Activated T-helper 2 cell treated with anti-CD3 and anti-CD28 coated beads, Interferon-gamma antibody, Interleukin-2, Interleukin-4, amounts not matched to agents 10 μg/mL and 5 μg/mL and 100 μg/mL, durations not matched to agents 14 hours and 24 hours and 36 hours (primary cell): ENCODE measurements at places on chromosomes 2 and 18. TPM values are rescaled to one million over a fixed set of nuclear protein-coding genes. Genes with fewer than 3 reads are reported as not detected.
A peak's percentile ranks its signal among the peaks of the same experiment; 100 is the strongest.

Gene IKZF2
- 13.4 and 17.2 TPM in 2 replicates for total RNA-seq

DNA sequence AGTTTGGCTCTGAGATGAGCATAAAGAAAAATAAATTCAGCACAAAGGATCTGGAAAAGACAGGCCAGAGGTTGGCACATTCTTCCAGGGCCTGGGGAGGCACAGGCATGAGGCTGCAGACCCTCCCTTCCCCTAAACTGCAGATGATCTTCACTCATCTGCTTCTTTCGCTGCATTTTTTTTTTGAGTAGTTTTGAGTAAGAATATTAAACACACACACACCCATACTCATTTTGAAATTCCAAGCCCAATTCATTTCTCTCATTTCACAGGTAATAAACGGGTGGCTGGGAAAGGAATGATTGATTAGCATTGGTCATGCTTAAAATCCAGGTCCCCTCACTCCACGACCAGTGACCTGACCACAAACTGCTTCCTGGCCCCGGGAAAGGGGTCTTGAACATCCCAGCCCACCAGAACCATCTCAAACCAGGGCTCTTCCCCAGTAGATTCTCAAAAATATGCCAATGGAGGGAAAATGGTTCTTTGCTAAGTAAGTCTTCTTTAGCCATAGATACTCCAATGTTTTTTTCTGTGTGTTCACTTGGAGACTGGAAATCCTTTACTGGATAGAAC lies 219.6 kb downstream of the ANAPC1 start:
- no peak overlapping the region for H3K4me3 ChIP-seq
- H3K27me3 ChIP-seq, result peaks cover 34% of the 10 kb centered on the region
- DNase-seq, result no peak

DNA sequence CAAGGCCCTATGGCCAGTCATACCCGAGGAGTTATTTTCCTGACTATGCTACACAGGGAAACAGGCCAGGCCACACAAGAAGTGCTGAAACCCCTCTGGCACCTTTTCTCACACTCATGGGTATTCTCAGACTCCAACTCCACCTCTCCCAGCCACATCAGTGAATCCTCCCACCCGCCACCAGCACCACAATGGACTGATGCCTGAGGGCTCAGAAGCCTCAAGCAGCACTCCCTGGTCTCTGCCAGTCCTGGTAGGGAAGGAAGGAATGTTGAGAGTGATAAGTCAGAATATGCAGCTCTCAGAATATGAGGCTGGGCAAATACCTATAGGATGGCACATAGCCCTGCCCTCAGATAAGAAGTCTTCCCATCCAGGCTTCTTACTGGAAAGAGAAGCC lies 391.1 kb downstream of the ALK start:
- no peak for DNase-seq
- H3K4me3 ChIP-seq, result no peak overlapping the region
- peaks cover 6% of the 10 kb centered on the region for H3K4me1 ChIP-seq
- H3K27ac ChIP-seq, result no peak overlapping the region

Gene TNS1
- 0.46 and 0.91 TPM in 2 replicates for total RNA-seq

DNA sequence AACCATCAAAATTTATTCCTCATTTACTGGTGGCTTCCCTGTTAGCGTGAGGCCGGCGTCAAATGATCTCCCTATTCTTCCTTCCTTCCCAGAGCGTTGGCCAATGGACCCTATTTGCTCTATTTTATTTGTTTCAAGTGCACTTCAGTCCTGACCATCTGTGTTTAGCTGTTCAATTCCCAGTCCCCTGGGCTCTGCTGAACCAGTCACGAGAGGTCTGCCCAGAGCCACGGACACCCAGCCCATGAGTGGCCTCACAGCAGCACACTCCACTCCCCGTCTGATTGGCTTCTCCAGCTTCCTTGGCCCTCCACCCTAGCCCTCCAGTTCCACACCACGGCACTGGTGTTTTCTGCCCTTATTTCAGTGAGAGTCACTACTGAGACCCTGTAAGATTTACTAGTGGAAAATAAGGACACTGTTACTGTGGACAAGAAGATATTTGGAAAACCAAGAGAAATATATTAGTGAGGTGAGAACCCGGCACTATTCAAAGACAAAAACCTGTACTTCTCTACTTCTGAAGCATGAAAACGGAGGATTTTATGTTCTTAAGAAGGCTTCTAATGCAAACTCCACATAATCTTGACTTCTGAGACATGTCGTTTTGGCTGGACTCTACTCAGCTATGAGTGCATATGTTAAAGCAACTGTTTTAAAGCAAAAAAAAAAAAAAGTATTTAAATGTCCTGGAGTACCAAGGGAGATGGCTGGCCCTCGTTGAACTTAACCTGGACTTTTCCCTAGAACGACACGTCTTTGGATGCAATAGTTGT lies 86.6 kb downstream of the COL6A3 start:
- H3K4me1 ChIP-seq, result no peaks in the 10 kb centered on the region
- DNase-seq, result no peak
- H3K36me3 ChIP-seq, result no peaks in the 10 kb centered on the region
- H3K27me3 ChIP-seq, result no peaks in the 10 kb centered on the region

DNA sequence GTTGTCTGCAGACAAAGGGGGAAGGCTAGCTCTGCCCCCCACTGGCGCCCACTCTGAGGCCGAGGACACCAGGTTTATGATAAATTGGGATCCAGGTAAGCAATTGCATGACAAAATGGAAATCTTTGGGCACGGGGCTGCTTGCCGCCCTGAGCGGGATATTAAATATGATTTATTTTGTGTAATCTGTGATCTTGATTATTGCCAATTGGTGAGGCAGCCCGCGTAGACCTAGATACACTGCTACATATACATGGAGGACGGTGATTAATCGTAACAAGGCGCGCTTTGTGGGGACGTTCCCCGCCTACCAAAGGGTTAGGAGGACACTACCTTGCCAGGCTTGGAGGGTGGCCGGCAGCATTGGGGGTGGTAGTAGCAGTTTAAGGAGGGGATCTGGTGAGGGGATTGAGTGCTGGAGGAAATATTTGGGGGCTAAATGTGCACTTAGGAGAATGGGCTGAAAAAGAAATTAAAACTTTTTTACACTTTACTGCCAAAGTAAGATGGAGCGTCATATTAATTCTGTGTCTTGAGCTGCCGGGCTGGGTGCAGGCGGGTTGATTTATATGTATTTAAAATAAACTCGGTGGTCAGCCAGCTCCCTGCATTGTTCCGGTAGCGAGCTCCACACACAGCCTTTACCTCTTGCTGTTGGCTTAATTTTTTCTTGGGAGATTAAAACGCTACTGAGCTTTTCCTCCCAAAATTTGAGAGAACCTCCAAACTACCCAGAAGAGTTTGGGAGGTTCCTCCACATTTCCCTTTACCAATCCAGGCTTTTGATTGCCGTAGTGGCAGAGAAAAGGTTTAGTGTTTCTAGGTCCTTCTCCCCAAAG lies 4.1 kb downstream of the HOXD3 start:
- no peak overlapping the region for H3K27ac ChIP-seq
- no peaks in the 10 kb centered on the region for H3K36me3 ChIP-seq
- no peak overlapping the region for H3K4me3 ChIP-seq
- H3K27me3 ChIP-seq, result peaks cover 86% of the 10 kb centered on the region
- no peaks in the 10 kb centered on the region for H3K4me1 ChIP-seq
- no peak for DNase-seq

- H3K4me1 ChIP-seq, result peaks cover 33% of the 10 kb centered on the region
- H3K4me3 ChIP-seq, result no peak overlapping the region
- H3K36me3 ChIP-seq, result peaks cover 37% of the 10 kb centered on the region
- H3K27ac ChIP-seq, result no peak overlapping the region
- no peaks in the 10 kb centered on the region for H3K27me3 ChIP-seq
These were observed 19.3 kb downstream of the GPD2 start for GRCh38 chr2:156455361-156455975.

GRCh38 chr2:54838585-54839035 lies 115.1 kb downstream of the EML6 start:
- H3K27ac ChIP-seq, result no peak overlapping the region
- no peaks in the 10 kb centered on the region for H3K36me3 ChIP-seq
- H3K4me3 ChIP-seq, result no peak overlapping the region
- peak; percentile 26 for DNase-seq
- H3K27me3 ChIP-seq, result peaks cover 5% of the 10 kb centered on the region
- no peaks in the 10 kb centered on the region for H3K4me1 ChIP-seq

Gene EEF1B2
- total RNA-seq, result 719 and 724 TPM in 2 replicates

DNA sequence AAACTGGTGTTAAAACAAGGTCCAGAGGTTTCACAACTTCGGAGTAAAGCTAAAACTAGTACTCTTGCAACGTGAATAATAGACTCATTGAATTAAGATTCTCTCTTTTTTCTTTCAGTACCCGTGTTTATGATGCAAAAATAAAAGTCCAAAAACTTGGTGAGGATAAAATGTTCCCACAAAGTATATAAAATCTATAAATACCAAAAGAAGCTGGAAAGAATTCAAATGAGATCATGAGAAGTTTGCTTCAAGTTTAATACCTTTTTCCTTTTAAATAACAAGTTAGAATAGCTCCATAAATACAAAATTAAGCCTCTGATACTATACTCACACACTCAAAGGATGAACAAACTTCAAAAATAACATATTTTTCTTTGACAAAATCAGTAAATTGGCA lies 34.0 kb downstream of the METTL4 start:
- DNase-seq, result no peak
- H3K4me3 ChIP-seq, result no peak overlapping the region
- H3K27ac ChIP-seq, result no peak overlapping the region
- H3K4me1 ChIP-seq, result no peaks in the 10 kb centered on the region

GRCh38 chr18:54999016-54999415 lies 39.8 kb upstream of the CCDC68 start:
- no peak overlapping the region for H3K27ac ChIP-seq
- H3K27me3 ChIP-seq, result no peaks in the 10 kb centered on the region
- DNase-seq, result no peak
- H3K4me3 ChIP-seq, result no peak overlapping the region
- H3K36me3 ChIP-seq, result no peaks in the 10 kb centered on the region

GRCh38 chr2:3578987-3579386 lies 3.9 kb downstream of the RPS7 start:
- no peaks in the 10 kb centered on the region for H3K27me3 ChIP-seq
- H3K36me3 ChIP-seq, result peaks cover 76% of the 10 kb centered on the region

- no peak for DNase-seq
- no peaks in the 10 kb centered on the region for H3K4me1 ChIP-seq
- no peak overlapping the region for H3K27ac ChIP-seq
- no peak overlapping the region for H3K4me3 ChIP-seq
- H3K36me3 ChIP-seq, result no peaks in the 10 kb centered on the region
These were observed 83.8 kb upstream of the SPTBN1 start for GRCh38 chr2:54372361-54372760.

- H3K36me3 ChIP-seq, result no peaks in the 10 kb centered on the region
- H3K4me3 ChIP-seq, result no peak overlapping the region
- H3K27me3 ChIP-seq, result peaks cover 13% of the 10 kb centered on the region
These were observed 3.1 kb downstream of the ARHGEF33 start for GRCh38 chr2:38892819-38893218.

Gene ANKRD53
- total RNA-seq, result not detected in 2 replicates

DNA sequence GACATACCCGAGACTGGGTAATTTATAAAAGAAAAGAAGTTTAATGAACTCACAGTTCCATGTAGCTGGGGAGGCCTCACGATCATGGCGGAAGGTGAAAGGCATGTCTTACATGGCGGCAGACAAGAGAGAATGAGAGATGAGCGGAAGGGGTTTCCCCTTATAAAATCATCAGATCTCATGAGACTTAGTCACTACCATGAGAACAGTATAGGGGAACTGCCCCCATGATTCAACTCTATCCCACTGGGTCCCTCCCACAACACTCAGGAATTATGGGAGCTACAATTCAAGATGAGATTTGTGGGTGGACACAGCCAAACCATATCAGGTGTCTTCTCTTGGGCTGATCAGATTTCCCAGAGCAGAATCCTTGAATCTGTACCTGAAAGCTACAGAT lies 617.3 kb upstream of the ID2 start:
- no peak overlapping the region for H3K4me3 ChIP-seq
- H3K27me3 ChIP-seq, result no peaks in the 10 kb centered on the region
- no peak overlapping the region for H3K27ac ChIP-seq
- no peak for DNase-seq

- H3K36me3 ChIP-seq, result no peaks in the 10 kb centered on the region
- no peak overlapping the region for H3K27ac ChIP-seq
- no peak overlapping the region for H3K4me3 ChIP-seq
These were observed 164.4 kb downstream of the PDE11A start for GRCh38 chr2:177908182-177908581.

Gene FN1
- total RNA-seq, result 4.5 and 6.3 TPM in 2 replicates

DNA sequence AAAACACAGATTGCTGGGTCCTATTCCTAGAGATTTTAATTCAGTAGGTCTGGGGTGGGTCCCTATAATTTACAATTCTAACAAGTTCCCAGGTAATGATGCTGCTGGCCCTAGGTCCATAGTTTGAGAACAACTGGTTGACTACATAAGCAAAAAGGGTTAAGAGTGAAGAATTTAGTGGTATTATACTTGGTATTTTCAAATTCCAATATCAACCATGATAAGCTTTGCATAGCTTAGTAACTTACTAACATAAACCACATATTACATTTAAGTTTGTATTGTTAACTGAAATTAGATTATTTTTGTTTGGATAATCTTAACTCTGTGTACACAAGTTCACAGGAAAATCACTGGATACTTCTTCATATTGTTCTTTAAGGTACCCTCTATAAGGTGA lies 862.9 kb upstream of the ACVR2A start:
- no peak overlapping the region for H3K27ac ChIP-seq
- H3K4me3 ChIP-seq, result no peak overlapping the region
- no peaks in the 10 kb centered on the region for H3K27me3 ChIP-seq

DNA sequence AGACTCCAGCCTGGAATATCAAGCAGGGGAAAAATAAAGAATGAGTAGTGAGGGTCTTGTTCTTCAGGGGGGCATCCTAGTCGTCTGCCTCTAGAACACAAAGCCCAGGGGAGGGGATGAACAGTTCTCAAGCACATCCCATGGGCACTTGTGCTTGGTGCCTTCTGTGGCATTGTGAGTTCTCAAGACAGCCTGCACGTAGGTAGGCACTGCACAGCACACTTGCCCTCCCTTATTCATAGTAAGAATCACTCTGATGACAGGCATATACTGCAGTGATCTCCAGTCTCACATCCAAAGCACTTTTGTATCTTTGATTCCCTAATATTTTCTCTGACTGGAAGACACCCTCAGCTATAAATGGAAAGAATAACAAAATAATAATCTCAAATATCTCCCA lies 104.7 kb upstream of the CNGA3 start:
- no peak for DNase-seq
- H3K4me3 ChIP-seq, result no peak overlapping the region

DNA sequence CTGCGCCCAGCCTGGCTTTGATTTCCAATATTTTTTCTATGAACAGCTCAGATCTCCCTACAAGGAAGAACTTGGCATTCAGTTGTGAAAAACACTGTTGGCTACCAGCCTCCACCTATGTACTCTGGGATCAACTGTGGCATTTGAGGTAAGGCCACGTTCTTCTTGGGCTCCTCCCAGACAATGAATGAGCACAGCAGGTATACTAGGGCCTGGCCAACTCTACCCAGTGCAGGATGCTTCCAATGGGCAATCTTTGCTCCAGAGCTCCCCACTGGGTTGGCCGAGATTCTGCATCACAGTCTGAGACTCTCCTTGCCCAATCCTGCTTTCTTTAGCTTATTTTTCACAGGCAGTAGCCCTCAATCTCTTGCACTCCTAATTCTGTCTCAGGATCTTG lies 75.9 kb downstream of the TMEM131 start:
- H3K27ac ChIP-seq, result no peak overlapping the region
- H3K27me3 ChIP-seq, result no peaks in the 10 kb centered on the region
- no peak for DNase-seq
- peaks cover 53% of the 10 kb centered on the region for H3K36me3 ChIP-seq

Gene LRRC30
- total RNA-seq, result not detected in 2 replicates

Gene POTEI
- not detected in 2 replicates for total RNA-seq

- no peak overlapping the region for H3K27ac ChIP-seq
- no peak overlapping the region for H3K4me3 ChIP-seq
- no peak for DNase-seq
- no peaks in the 10 kb centered on the region for H3K27me3 ChIP-seq
- H3K4me1 ChIP-seq, result no peaks in the 10 kb centered on the region
These were observed 98.6 kb downstream of the GALNT1 start for GRCh38 chr18:35680139-35680551.
